ENCODE measurements at places on chromosomes 12 and 14.

DNA sequence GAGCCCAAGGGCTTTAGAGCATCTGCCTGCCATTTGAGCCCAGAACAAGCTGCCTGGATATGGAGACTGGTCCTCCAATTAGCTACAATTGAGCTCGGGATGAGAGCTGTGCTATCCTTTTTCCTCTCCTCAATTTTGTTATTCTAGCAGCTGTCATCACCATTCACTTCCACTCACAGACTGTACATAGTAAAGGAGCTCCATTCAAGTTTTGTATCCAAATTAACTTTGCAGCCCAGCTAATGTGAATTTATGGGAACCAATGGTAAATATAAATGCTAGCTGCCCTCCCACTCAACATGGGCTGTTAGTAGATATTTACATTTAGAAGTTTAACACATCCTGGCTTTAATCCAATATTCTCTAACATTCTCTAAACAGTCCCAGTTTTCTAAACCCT, 44.6 kb downstream of the BMP4 start:
- no peak for DNase-seq

DNA sequence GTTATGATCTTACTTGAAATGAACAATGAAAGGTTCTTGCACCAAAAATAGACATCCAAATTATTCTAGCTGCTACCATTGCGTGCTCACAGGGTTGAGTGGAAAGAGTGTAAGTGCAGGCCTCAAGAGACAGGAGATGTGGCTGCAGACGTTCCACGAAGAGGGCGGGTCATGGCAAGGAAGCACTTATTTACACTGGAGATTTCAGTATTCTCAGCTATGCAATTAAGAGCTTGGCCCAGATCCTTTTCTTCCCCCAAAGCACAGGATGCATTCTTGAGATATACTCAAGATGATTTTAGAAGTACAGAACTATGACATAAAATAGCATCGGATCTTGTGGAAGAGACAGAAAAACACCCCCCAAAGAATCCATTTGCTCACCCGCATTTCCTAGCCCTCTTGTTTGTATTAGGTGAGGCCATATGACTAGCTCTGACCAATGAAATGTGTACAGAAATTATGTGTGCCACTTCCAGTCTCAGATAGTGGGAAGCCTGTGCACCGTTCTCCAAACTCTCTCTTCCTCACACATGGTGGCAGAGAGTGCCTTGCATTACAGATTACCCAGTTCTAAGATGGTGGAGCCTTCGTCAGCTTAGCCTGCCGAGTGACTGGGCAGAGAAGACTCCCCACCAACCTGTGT, 261.4 kb downstream of the TTC8 start:
- no peak for DNase-seq

GRCh38 chr14:39988939-39989338, 556.7 kb upstream of the FBXO33 start:
- DNase-seq: no peak

DNA sequence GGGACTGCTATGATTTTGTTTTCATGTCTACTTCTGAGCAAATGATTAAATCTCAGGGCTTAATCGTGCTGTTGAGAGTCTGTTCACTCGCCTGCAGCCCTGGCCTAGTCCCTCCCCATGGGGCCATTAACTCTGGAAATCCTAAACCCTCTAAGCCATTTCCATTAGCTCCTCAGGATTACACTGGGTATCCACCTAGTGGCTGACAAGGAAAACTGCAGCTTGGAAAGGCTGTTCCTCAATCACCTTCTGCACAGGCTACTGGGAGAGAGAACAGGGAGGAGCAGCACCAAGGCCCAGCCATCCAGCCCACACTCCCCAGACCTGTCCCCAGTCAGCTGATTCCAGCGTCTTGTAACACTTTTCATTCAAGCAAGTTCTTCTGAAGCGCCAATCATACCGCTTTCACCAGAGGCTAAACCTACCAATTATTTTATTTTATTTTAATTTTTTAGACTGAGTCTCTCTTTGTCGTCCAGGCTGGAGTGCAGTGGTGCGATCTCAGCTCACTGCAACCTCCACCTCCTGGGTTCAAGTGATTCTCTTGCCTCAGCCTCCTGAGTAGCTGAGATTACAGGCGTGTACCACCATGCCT, 48.7 kb downstream of the NEUROD4 start:
- DNase-seq: peak; percentile 13

GRCh38 chr12:41462312-41462711, 274.2 kb downstream of the PDZRN4 start:
- DNase-seq: no peak

Measured in stimulated activated CD4-positive, alpha-beta T cell treated with anti-CD3 and anti-CD28 coated beads, Interleukin-15, amount 100 ng/mL, for 24 hours (primary cell).